AML-193 (cell line): ENCODE measurements at places on chromosomes 3 and 15.

DNA sequence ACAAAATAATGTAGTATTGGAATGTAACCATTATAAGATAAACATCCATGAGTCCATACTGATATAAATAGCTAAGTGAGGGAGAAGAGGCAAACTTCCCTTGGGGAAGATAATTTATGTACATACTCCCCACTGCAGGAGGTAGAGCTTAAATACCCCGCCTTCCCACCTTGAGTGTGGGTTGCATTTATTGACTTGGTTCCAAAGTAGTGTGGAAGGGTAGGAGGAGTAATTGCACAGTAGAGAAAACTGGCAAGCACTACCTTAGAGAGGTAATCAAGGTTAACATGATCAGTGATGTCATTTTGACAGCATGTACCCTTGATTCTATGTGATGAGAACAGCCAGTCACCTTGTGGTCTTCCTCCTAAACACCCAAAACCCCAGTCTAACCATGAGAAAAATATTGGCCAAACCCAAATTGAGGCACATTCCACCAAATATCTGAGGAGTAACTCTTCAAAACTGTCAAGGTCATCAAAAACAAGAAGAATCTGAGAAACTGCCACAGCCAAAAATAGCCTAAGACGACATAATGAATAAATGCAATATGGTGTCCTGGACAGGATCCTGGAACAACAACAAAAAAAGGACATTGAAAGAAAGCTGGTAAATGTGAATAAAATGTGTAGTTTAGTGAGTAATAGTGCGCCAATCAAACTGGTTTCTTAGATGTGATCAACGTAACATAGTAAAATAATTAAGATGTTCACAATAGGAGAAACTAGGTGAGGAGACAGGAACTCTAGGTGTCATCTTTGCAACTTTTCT lies 774 bp upstream of the CNOT10 start:
- no peak for DNase-seq

DNA sequence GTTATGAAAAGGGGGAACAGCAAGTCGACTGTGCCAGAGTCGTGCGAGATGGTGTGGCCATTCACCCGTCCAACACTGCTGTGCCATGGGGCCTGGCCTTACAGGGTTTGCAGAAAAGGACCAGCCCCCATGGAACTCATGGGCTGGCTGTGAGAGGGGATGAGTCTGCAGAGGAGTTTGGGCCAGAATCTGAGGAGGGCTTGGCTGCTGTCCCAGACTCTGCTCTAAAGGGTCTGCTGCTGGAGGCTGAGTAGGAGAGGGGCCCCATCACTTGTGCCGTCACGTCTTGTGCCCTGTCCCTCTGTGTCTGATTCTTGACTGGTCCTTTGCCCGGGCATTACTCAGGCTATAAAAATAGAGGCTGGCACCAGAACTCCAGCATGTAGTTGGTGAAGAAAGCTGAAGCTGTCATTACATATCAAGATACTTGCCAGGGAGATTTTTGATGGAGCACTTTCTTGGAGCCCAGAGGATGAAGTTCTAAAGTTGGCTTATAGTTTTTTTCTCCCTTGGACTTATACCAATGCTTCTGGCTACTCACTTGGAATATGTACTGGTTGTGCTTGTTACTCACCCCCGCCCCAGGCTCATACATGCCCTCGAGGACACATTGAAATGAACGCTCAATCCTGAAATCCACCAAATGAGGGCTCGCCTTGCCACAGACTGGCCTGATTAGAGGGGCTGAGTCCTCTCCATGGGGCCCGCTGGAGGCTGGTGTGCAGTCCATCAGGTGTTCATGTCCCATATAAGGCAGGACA lies 10.2 kb downstream of the PXYLP1 start:
- DNase-seq = no peak

DNA sequence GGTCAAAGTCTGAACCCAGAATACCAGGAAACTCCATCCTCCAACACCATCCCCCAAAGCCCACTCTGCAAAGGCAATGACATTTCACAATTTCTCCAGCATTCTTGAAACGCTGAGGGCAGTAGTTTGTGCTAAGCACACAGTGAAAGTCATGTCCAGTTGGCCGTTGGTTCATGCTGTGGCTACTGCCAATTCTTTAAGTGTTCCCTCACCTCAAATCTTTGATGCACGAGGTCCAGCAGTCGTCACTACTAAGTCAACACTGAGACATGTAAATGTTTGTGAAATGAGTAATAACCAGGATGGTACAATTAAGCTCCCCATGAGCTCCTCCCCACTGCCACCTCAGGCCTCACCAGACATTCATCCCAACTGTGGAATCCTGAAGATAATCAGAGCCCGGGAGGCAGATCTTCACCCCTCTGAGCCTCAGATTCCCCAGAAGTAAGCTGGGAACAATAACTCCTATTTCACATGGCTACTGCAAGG lies 7.0 kb downstream of the SUCLG2 start:
- no peak for DNase-seq

DNA sequence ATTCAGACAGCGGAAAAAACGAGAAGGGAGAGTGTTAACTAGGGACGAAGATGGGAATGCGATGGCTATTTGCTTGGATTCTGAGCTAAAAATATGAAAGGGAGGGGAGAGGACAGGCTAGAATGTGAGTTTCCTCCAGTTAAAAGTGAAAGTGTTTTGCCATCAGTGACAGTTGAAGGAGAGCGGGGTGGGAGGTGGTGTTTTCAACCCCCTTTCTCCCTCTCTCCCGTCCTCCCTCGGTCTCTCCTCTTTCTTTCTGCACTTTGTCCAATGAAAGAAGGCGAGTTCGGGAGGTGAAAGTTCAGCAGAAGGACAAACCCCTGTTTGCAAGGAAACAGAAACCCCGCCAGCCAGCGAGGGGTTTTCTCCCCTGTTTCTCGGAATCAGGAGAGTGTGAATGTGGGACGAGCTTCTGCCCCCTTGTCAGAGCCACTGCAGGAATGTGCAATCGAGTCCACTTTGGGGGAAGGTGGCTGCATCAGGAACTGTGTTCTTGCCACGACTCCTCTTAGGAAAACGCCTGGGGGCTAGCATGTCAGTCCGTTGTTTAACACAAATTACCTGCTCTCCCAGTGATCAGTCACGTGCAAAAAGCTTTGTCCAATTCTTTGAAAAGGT lies 975 bp upstream of the FOXP1 start:
- peak; percentile 64 for DNase-seq

DNA sequence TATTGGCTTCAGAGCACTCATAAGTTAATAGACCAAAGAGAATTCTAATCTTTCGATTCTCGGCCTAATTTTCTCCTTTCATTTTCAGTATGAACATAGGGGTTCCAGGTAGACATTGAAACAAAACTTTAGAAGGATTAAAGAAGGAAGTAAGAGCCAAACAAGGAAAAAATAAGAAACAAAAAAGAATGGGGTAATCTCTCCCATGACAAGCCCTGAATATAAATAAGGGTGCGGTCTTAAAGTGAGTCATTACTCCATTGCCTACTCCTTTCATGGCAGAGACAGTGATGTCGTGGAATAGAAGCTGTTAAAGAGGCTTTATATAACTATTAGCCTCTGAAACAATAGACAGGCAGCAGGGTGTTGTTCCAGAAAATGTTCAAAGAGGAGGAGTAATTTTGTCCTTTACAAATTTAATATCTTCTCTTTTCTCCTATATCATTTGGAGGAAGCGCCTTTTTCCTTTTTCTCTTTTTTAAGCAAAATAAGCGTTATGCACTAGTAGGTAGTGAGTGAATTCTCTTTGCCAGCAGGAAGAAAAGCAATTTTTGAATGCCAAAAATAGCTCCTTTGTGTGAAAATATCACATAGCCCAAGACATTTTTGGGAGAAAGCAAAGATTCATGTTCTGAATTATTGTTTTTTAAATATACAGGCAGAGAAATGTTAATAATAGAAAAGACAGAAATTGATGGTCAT lies 607.9 kb upstream of the KCNMB2 start:
- DNase-seq = no peak

GRCh38 chr3:122214711-122215110 lies 31.2 kb downstream of the CASR start:
- no peak for DNase-seq
